Aorta (tissue), 5 donors: ENCODE measurements at places on chromosomes 7 and 10. TPM values are rescaled to one million over a fixed set of nuclear protein-coding genes. Genes with fewer than 3 reads are reported as not detected.

CHRM2 gene
- not detected for total RNA-seq

IFIT1B gene
- 0.16 TPM for total RNA-seq

- no peaks in the 10 kb centered on the region for H3K27me3 ChIP-seq
- no peak overlapping the region for H3K27ac ChIP-seq
- H3K4me3 ChIP-seq: no peak overlapping the region
- H3K36me3 ChIP-seq: no peaks in the 10 kb centered on the region
Observed at GRCh38 chr7:51482976-51483375, 166.4 kb upstream of the COBL start.

- H3K36me3 ChIP-seq: no peaks in the 10 kb centered on the region
- H3K4me3 ChIP-seq: no peak overlapping the region
- no peaks in the 10 kb centered on the region for H3K27me3 ChIP-seq
- no peak for DNase-seq
- H3K4me1 ChIP-seq: no peaks in the 10 kb centered on the region
- no peak overlapping the region for H3K27ac ChIP-seq
Observed at GRCh38 chr7:27399791-27400567, 157.4 kb downstream of the EVX1 start.

DNA sequence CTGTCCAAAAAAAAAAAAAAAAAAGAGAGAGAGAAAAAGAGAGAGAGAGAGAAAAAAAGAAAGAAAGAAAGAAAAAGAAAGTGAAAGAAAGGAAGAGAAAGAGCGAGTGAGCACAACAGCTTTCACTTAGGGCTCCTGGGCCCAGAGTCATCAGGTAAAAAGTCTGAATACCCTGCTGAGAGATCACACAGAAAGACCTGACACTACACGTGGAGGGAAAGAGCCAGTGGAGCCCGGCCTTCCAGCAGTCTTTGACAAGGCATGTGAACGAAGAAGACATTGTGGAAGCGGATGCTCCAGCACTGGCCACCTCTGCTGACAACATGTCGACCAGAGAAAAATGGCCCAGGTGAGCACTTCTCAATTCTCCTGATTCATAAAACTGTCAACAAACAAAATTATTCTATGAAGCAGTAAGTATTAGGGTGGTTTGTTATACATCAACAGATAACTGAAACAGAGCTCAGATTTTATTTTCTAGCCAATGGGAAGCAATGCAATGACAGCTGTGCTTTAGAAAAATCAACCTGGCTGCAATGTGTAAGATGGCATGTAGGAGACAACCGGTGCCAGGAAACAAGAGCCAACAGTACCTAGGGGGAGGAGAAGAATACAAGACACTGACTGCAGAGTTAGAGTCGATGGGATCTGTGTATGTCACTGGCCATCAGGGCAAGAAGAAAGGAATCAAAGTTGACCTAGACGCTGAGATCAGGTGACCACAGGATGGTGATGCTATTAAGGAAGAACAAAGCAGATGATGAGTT lies 4.4 kb downstream of the RNF216 start:
- H3K4me3 ChIP-seq: no peak overlapping the region
- H3K27ac ChIP-seq: no peak overlapping the region
- no peak for DNase-seq
- no peaks in the 10 kb centered on the region for H3K36me3 ChIP-seq
- H3K27me3 ChIP-seq: no peaks in the 10 kb centered on the region

DNA sequence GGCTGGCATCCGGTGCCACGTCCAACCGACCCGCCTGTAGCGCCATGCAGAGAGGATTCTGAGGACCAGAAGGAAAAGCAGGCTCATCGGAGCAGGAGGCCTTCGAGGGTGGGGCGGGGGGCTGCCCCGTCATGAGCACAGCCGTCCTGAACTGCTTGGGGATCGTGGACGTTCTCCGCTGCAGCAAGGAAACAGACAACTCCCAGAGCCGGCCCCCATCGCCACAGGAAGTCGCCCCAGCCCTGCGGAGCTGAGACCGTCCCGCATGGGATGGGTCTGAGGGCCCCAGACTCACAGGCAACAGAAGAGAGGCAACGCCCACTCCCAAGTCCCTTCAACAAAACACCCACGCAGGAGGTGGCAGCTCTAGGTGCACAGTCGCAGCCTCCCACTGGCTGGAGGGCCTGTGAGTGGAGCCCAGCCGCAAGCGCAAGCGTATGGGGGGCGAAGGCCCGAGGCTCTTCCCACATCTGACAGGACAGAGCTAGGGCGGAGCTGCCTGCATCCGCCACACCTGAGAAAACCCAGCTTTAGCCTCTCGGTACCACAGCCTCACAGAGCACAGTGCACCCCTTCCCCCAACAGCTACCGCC lies 64.7 kb upstream of the TNRC18 start:
- no peak overlapping the region for H3K27ac ChIP-seq
- no peaks in the 10 kb centered on the region for H3K36me3 ChIP-seq
- no peaks in the 10 kb centered on the region for H3K4me1 ChIP-seq
- no peaks in the 10 kb centered on the region for H3K27me3 ChIP-seq
- H3K4me3 ChIP-seq: no peak overlapping the region

DNA sequence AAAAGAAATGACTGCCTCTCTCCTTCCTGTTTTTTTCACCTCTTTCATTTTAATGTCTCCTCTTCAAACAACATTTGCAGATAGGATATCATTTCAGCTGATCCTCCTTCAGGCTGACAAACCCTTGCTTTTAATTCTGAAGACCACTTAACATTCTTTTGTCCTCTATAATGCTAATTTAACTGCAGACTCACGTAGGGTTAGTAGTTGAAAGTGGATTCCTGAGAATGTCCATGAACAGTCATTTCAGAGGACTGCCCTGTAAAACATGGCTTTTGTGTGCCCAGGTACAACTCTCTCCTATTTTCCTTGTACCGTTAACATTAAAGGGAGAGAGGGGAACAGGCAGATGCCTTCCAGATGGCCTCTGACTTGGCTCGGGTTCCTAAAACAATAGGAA lies 524.4 kb downstream of the SDK1 start:
- DNase-seq: no peak
- H3K27ac ChIP-seq: no peak overlapping the region
- H3K4me3 ChIP-seq: no peak overlapping the region
- H3K4me1 ChIP-seq: no peaks in the 10 kb centered on the region

DNA sequence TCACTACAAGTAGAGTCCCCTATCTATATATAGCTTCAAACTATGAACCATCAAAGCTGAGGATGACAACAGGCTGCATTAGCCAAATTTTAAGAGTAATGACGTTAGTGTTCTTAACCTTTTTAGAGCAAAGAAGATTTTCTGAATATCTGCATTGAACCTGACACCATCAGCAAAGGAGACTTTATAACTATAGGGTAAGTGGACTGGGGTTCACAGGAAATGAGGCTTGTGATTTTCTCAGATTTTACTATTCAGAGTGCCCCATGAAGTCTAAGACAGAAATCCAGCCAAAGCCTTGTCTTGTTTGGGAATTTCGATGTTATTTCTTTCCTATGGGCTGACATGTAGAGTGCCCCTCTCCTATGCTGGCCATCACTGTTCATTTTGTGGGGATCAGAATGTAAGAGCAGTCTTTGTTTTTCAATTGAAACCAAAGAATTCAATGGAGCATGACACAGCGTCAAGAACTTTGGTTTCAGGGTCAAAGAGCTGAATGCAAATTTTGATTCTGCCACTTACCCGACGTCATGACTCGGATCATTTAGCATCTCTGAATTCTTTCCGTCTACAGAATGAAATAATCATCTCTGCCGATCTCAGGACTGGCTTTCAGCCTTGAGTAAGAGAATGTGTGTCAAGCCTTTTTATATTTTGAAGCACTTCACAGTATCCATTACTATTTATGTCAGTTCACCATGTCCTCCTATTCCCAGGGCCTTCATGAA lies 52.7 kb downstream of the DENND11 start:
- no peaks in the 10 kb centered on the region for H3K27me3 ChIP-seq
- no peak overlapping the region for H3K4me3 ChIP-seq

- no peak for DNase-seq
- H3K27me3 ChIP-seq: no peaks in the 10 kb centered on the region
- H3K4me1 ChIP-seq: peaks cover 3% of the 10 kb centered on the region
- H3K27ac ChIP-seq: no peak overlapping the region
Observed at GRCh38 chr7:90892213-90892612, 296.1 kb downstream of the CDK14 start.

DNA sequence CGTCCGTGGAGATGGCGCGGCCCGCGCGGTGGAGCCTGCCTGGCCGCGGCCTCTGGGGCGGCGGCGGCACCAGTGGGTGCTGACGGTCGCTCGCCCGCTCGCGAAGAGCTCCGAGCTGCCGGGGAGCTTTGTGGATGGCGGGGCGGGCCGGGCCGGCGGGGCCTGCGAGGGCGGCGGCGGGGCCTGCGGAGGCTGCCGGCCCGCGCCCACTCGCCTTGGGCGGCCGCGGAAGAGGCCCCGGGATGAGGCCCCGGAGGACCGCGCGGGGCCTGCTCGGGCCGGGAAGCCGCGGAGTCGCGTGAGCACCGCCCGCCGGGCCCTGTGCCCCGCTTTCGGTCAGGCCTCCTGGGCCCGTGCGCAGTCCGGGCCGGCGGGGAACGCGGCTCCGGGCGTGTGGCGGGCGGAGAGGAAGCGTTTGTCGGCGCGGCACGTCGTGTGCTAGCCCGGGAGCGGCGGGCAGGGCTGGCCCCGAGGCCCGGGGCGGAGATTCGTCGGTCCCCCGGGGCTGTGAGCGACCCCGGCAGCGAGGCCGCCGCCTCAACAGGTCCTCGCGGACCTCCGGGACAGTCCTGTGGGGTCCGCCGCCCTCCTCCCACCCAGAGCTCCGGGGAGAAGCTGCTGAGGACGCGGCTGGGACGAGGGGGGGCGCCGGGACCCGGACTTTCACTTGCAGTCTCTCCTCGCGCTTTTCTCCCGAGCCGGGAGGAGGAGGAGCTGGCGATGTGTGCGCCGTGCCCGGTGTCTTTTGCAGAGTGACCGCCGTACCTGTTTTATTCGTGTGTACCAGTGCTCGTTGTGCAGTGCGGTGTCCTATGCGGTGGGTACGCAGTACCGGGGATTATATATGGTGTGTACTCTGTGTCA lies 578 bp downstream of the ZMYND11 start:
- H3K27ac ChIP-seq: peak overlapping the region; percentile 83
- DNase-seq: peak; percentile 89
- H3K4me1 ChIP-seq: peaks cover 3% of the 10 kb centered on the region
- no peaks in the 10 kb centered on the region for H3K27me3 ChIP-seq
- no peaks in the 10 kb centered on the region for H3K36me3 ChIP-seq

DNA sequence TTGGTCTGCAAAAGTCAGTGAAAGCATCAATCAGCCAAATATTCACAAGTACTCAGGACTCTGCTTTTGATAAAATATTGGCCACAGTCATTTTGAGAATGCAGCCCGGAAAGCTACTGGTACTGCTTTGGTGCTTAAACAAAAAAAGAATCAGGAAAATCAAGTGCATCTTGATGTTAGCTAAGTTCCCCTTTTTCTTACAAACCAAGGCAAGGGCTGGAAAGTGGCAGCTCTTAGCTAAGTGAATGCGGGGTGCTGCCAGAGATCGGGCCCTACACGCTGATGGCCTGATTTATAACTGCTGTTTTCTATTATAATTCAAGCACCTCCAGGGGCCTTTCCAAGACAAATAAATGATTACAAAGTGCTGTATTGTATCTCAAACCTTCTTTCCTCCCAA lies 136.8 kb upstream of the MGMT start:
- H3K4me1 ChIP-seq: no peaks in the 10 kb centered on the region
- H3K4me3 ChIP-seq: no peak overlapping the region
- H3K36me3 ChIP-seq: no peaks in the 10 kb centered on the region
- DNase-seq: no peak
- H3K27me3 ChIP-seq: no peaks in the 10 kb centered on the region

DNA sequence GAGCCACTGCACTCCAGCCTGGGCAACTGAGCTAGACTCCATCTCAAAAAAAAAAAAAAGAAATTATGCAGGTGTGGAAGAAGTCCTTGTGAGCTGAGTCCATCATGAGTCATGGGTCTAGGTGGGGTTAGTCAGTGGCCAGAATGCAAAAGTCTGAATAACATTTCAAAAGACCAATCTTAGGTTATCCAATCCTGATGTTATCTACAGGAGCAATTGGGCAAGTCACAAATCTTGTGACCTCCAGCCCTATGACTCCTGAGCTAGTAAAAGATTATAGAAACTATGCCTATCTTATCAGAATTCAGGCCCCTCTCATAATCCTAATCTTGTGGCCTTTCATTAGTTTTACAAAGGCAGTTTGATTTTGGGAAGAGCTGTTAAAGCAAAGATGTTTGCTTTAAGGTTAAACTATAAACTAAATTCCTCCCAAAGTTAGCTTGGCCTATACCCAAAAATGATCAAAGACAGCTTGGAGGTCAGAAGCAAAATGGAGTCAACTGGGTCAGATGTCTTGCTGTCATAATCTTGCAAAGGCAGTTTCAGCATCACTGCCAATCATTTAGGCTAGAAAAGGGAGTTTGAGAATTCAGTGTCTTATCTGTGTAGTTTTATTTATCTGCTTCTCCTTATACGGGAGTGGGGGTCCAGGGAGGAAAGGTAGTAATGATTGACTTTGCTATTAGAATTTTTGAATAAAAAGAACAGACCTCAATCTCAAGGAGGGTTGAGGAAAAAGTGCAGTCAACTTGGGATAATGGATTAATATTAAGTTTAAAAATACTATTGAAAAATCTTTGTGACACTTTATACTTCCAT lies 71.2 kb upstream of the TRIM24 start:
- H3K36me3 ChIP-seq: no peaks in the 10 kb centered on the region
- no peak for DNase-seq
- H3K4me3 ChIP-seq: no peak overlapping the region
- no peak overlapping the region for H3K27ac ChIP-seq
- H3K4me1 ChIP-seq: no peaks in the 10 kb centered on the region

DNA sequence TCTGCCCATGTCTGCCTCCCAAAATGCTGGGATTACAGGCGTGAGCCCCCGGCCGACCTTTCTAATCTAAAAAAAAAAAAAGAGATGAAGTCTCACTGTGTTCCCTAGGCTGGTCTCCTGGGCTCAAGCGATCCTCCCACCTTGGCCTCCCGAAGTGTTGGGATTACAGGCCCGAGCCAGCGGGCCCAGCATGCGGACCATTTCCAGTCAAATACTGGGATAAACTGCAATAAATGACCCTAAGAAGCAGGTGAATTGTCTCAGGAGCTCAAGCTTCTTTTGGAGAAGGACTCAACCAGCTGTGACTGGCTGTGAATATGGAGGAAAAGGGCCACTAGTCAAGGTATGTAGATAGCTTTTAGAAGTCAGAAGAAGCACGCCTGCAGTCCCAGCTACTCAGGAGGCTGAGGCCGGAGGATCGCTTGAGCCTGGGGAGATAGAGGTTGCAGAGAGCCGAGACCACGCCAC lies 550 bp upstream of the CREM start:
- H3K36me3 ChIP-seq: no peaks in the 10 kb centered on the region
- DNase-seq: no peak
- H3K4me3 ChIP-seq: no peak overlapping the region
- H3K27me3 ChIP-seq: no peaks in the 10 kb centered on the region
- H3K4me1 ChIP-seq: no peaks in the 10 kb centered on the region
